ENCODE measurements at places on chromosomes 4 and X.

DNA sequence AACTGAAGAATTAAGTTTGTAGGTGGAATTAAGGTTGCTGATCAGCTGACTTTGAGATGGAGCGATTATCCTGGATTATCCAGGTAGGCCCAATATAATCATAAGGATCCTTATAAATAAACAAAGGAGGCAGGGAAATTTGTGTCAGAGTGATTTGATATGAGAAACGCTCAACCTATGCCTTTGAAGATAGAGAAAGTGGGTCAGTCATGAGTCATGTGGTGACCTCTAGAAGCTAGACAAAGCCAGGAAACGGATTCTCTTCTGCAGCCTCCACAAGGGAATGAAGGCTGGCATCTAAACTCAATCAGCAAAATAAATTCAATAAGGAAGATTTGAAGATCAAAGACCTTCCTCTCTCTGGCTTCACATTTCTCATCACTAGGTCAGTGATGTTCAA, 41.5 kb upstream of the SMIM10 start:
- DNase-seq: no peak

DNA sequence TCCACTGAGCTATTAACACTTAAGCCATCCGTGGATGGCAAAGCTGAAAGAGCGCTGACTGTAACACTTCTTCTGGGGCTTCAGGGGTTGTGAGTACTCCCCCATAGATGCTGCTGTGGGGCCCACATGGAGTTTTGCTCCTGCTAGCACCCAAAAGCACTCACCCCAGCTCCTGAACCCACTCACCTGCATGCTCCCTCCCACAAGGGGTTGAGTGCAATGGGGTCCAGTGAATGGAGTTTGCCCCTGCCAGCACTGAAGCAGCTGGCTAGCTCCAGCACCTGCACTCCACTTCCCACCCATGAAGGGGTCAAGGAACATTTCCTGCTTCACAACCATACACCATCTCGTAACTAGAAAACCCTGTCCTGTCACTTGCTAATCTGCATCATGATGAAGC, 78.9 kb downstream of the IL21 start:
- no peak for DNase-seq

- no peak for DNase-seq
These were observed 70.1 kb downstream of the CCNG2 start for GRCh38 chr4:77226939-77227705.

DNA sequence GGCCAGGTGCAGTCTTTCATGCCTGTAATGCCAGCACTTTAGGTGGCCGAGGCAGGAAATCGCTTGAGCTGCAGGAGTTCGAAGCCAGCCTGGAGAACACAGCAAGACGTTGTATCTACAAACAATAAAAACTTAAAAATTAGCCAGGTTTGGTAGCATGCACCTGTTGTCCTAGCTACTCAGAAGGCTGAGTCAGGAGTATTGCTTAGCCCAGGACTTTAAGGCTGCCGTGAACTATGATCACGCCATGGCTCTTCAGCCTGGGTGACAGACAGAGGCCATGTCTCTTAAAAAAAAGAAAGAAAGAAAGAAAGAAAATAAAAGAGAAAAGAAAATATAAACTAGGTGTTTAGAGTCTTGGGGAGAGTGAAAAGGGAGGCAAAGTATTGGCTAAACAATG, 96.4 kb upstream of the PDE5A start:
- no peak for DNase-seq

DNA sequence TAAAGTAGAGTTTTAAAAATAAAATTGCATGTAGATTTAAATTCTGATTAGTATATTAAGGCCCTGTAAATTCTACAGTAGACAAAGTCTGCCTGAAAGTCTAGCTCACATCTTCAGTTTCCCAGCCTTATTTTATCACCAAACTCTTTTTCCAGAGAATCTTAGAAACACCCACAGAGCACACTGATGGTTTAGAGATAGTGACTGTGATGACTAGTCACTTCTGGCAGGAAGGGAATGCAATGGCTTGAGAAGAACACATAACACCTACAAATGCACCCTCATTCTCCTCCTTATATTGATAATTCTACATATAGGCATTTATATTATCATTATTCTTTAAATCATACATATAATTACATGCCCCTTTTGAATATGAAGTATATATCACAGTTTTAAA, 232.9 kb downstream of the ARAP2 start:
- DNase-seq: no peak

- no peak for DNase-seq
These were observed 22.0 kb downstream of the NDNF start for GRCh38 chr4:121050300-121050699.

DNA sequence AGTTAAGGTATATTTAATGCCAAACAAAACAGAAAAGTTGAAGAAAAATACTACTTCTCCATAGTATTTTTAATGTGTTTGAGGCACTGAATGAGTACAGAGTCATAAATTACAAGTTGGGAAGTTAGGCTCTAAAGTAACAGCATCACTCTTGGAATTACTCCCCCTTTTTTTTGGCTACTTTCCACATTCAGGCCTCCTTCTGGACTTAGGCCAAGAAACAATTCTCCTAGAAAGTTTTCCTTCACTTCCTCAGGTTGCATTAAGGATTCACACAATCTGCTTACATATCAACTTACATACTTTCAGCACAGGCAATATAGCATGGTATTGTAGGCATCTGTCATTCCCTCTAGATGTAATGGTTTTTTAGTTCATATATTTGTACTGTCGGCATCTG, 52.1 kb downstream of the TMEM165 start:
- no peak for DNase-seq

GRCh38 chr4:176841711-176842112, 49.0 kb upstream of the VEGFC start:
- no peak for DNase-seq

DNA sequence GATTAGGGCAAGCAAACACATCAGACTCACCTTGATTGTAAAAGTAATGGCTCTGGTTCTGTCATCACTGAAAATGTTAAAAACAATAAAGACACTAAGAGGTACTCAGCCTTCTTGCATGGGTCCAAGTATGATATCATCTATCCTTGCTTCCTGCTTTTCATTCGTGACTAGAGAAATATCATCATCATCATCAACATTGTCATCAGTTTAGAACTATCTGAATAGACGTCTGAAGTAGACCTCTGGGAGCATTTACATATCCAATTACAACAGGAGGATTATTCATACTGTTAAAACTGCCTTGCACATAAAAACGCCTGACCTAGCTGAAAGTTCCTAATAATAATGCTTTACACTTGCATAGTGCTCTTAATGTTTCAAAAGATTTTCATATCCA, 9.8 kb upstream of the FRAS1 start:
- no peak for DNase-seq

GRCh38 chrX:100829730-100830129, 9.5 kb downstream of the CSTF2 start:
- DNase-seq: no peak

All from ecto neural progenitor cell (in vitro differentiated cells).